Activated B cell treated with CpG ODN at 0.5 μM for 24 hours (primary cell): ENCODE measurements at places on chromosomes 12 and 14. TPM values are rescaled to one million over a fixed set of nuclear protein-coding genes. Genes with fewer than 3 reads are reported as not detected.

DNA sequence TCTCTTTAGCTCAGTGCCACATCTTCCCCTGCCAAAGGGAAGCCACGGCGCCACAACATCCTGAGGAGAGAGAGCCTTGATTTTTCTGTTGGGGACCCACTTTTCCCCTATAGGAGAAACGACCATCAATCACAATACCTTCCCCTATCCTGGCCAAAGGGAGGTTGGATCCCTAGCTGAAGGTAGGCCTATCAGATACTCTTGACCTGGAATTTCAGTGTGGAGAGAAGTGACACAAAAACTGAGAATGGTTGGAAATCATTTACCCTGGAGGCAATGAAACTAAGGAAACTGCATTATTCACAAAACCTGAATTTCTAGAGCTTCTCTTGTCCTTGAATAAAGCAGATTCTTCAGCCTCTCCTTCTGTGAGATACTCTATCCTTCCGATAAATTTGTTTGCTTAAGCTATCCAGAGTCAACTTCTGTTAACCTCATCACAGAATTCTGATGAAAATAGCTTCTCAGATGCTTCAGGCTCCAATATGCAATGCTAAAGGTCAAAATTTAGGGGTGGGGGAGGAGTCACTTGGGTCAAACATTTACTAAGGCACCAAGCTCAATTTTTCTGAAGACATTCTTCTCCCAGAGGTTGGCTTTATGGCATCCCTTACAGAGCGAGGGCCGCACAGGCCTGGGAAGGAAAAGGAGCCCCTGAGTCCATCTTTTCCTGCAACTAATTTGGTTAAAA is 27.0 kb upstream of the DUSP6 start:
- H3K36me3 ChIP-seq, result no peaks in the 10 kb centered on the region
- DNase-seq, result no peak
- H3K27ac ChIP-seq, result no peak overlapping the region
- no peak overlapping the region for H3K4me3 ChIP-seq
- no peaks in the 10 kb centered on the region for H3K4me1 ChIP-seq

NUAK1 gene
- total RNA-seq, result not detected in 2 replicates

DNA sequence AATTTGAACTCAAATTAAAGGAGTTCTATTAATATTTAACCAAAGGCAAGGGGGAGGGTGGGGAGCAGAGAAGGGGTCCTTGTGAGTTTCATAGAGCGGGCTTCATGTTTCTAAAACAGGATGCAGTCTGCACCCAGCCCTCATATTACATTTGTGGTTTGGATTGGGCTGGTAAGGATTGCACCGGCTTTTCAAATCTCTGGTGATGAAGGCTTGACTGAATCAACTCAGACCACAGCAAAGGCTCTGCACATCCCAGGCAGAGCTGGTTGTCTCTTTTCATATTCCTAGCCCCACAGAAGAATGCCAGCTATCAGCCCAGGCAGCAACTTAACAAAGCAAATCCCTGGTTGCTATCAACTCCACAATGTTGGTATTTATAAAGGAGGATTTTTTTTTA is 1221.4 kb downstream of the VRK1 start:
- no peaks in the 10 kb centered on the region for H3K4me1 ChIP-seq
- no peak overlapping the region for H3K4me3 ChIP-seq
- no peaks in the 10 kb centered on the region for H3K36me3 ChIP-seq
- no peak overlapping the region for H3K27ac ChIP-seq

PPP1CC gene
- 148 and 152 TPM in 2 replicates for total RNA-seq

GRCh38 chr12:67452119-67452805 is 183.1 kb downstream of the CAND1 start:
- H3K27ac ChIP-seq, result peak overlapping the region; percentile 54
- peak overlapping the region; percentile 17 for H3K4me3 ChIP-seq
- no peak for DNase-seq
- H3K36me3 ChIP-seq, result no peaks in the 10 kb centered on the region
- peaks cover 12% of the 10 kb centered on the region for H3K27me3 ChIP-seq

PTPRQ gene
- not detected in 2 replicates for total RNA-seq

OTUB2 gene
- total RNA-seq, result 0.12 TPM in 1 of 2 replicates, not detected in the other

OVCH1 gene
- total RNA-seq, result not detected in 2 replicates

NT5DC3 gene
- 11.6 and 12.4 TPM in 2 replicates for total RNA-seq

DNA sequence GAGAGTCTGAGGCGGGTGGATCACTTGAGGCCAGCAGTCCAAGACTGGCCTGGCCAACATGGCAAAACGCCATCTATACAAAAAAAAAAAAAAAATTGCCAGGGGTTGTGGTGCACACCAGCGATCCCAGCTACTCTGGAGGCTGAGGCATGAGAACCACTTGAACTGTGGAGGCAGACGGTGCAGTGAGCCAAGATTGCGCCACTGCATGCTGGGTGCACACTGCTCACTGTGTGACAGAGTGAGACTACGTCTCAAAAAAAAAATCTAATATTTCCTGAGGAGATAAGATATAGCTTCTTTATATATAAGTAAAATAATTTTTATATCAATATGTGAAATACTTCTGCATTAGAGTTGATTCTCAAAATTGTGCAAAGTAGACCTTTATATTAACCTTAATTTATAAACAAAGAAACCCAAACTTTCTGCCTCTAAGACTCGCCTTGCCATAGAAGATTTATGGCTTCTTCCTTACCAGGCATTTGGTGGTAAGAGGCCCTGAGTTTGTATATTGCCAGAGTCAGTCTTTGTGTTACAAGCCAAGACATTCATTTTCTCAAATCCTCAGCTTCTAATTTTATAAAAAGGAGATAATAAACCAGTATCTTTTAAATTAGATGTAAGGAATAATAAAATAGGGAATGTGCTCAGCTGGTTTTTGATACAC is 1226.7 kb downstream of the FLRT2 start:
- no peak for DNase-seq
- no peaks in the 10 kb centered on the region for H3K36me3 ChIP-seq
- H3K27me3 ChIP-seq, result no peaks in the 10 kb centered on the region
- no peaks in the 10 kb centered on the region for H3K4me1 ChIP-seq

- no peaks in the 10 kb centered on the region for H3K27me3 ChIP-seq
- no peak overlapping the region for H3K4me3 ChIP-seq
- no peak for DNase-seq
- no peaks in the 10 kb centered on the region for H3K36me3 ChIP-seq
These were observed 55.2 kb downstream of the SLC38A4 start for GRCh38 chr12:46770501-46771183.

NINJ2 gene
- 3.0 and 3.6 TPM in 2 replicates for total RNA-seq

PA2G4 gene
- 137 and 155 TPM in 2 replicates for total RNA-seq

DNA sequence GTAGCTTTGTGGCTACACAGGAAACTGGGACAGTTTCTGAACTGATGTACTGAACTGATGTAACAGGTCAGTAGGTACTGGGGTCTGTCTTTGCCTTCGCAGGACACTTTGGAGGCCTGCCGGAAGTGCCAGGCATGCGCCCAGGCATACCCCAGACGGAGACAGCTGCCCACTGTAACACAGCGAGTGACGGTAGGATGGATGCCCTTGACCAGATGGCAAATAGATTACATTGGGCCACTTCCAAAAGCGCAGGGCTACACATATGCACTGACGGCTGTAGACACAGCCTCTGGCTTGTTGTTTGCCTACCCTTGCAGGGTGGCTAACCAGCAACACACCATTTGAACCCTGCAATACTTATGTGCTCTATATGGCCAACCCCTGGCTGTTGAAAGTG is 94.1 kb upstream of the TMPO start:
- no peaks in the 10 kb centered on the region for H3K36me3 ChIP-seq
- peaks cover 2% of the 10 kb centered on the region for H3K4me1 ChIP-seq
- H3K27ac ChIP-seq, result no peak overlapping the region
- H3K27me3 ChIP-seq, result peaks cover 1% of the 10 kb centered on the region

- H3K4me3 ChIP-seq, result no peak overlapping the region
- no peak for DNase-seq
- no peaks in the 10 kb centered on the region for H3K36me3 ChIP-seq
- peaks cover 14% of the 10 kb centered on the region for H3K27me3 ChIP-seq
- H3K27ac ChIP-seq, result no peak overlapping the region
- H3K4me1 ChIP-seq, result no peaks in the 10 kb centered on the region
These were observed 12.9 kb downstream of the NYNRIN start for GRCh38 chr14:24411443-24412389.

GRCh38 chr14:50139192-50139591 is 22.8 kb upstream of the VCPKMT start:
- H3K27ac ChIP-seq, result no peak overlapping the region
- DNase-seq, result no peak
- H3K4me3 ChIP-seq, result no peak overlapping the region
- no peaks in the 10 kb centered on the region for H3K27me3 ChIP-seq
- H3K36me3 ChIP-seq, result peaks cover 8% of the 10 kb centered on the region

DNA sequence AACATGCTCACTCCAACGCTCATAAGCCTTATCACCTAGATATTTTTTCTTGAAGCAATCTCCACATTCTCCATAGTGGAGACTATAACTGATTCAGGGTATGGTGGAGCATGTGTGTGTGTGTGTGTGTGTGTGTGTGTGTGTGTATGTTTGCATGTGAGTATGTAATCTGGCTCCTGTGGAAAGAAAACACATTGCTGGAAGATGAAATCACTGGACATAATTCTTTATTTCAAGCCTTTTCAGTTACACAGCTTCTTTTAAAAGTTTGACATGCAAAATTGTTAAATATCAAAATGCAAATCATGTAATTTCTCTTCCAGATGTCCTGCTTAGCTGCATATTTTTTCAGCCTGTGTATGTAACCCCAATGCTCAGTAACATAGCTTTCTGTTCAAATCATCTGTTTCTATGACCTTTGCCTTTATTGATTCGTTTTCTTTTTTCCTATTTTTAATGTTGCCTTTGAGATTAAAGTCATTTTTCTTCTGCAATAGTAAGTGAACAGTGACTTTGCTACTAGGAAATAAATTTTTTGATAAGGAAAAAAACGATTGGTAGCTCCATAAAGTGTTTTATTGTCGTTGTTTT is 80.5 kb upstream of the BTG1 start:
- no peak for DNase-seq
- H3K27ac ChIP-seq, result no peak overlapping the region
- no peaks in the 10 kb centered on the region for H3K27me3 ChIP-seq
- H3K36me3 ChIP-seq, result no peaks in the 10 kb centered on the region
- H3K4me1 ChIP-seq, result no peaks in the 10 kb centered on the region

C3AR1 gene
- total RNA-seq, result 0.11 and 0.29 TPM in 2 replicates

- no peak overlapping the region for H3K4me3 ChIP-seq
- H3K36me3 ChIP-seq, result no peaks in the 10 kb centered on the region
- H3K27ac ChIP-seq, result no peak overlapping the region
- no peak for DNase-seq
- peaks cover 18% of the 10 kb centered on the region for H3K4me1 ChIP-seq
These were observed 56.2 kb downstream of the DUSP16 start for GRCh38 chr12:12506496-12506890.

- H3K27me3 ChIP-seq, result peaks cover 6% of the 10 kb centered on the region
- DNase-seq, result no peak
- H3K27ac ChIP-seq, result no peak overlapping the region
- no peaks in the 10 kb centered on the region for H3K36me3 ChIP-seq
- no peaks in the 10 kb centered on the region for H3K4me1 ChIP-seq
These were observed 107.3 kb downstream of the CACNA1C start for GRCh38 chr12:2160043-2160442.

MIP gene
- total RNA-seq, result not detected in 2 replicates

GNB3 gene
- total RNA-seq, result 0.51 and 0.60 TPM in 2 replicates

GRCh38 chr14:102729268-102729667 is 48.0 kb upstream of the TRAF3 start:
- H3K4me1 ChIP-seq, result no peaks in the 10 kb centered on the region
- peaks cover 68% of the 10 kb centered on the region for H3K36me3 ChIP-seq
- no peak for DNase-seq
- H3K27ac ChIP-seq, result no peak overlapping the region

DNA sequence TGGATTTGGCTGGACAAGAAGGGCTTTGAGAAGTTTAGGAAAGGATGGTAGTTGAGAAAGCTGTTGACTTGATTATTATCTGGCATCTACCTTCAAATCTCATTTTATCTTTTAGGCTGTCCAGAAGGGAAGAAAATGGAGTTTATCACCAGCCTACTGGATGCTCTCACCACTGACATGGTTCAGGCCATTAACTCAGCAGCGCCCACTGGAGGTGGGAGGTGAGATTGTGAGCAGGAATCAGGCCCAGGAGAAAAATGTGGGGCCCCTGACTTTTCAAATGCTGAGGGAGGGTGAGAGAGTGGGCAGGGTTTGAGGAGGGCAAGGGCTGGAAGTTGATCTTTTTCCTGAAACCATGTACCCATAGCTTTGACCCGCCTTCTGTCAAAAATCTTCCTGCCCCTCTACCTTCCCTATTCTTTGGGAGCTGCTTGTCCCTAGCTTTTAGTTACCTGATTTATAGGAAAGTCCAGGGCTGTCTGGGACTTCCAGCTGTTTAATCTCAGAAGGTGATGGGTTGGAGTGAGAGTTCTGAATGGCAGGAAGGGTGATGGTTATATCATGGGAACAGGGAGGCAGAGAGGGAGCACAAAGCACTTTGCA is 134.2 kb downstream of the SMOC1 start:
- no peak for DNase-seq
- H3K27me3 ChIP-seq, result peaks cover 5% of the 10 kb centered on the region
- H3K36me3 ChIP-seq, result no peaks in the 10 kb centered on the region
- H3K4me3 ChIP-seq, result no peak overlapping the region
- no peak overlapping the region for H3K27ac ChIP-seq

DNA sequence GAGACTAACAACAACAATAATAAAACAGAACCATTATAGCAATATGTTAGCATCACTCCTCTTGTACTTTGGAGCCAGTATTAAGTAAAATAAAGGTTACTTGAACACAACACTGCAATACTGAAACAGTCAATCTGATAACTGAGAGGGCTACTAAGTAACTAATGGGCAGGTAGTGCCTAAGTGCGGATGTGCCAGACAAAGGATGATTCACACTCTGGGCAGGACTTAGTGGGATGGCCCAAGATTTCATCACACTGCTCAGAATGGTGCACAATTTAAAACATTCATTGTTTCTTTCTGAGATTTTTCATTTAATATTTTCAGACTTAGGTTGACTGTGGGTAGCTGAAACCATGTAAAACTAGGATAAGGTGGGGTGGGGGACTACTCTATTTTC is 131.9 kb upstream of the CAND1 start:
- H3K4me3 ChIP-seq, result no peak overlapping the region
- no peaks in the 10 kb centered on the region for H3K4me1 ChIP-seq
- no peak overlapping the region for H3K27ac ChIP-seq

DNA sequence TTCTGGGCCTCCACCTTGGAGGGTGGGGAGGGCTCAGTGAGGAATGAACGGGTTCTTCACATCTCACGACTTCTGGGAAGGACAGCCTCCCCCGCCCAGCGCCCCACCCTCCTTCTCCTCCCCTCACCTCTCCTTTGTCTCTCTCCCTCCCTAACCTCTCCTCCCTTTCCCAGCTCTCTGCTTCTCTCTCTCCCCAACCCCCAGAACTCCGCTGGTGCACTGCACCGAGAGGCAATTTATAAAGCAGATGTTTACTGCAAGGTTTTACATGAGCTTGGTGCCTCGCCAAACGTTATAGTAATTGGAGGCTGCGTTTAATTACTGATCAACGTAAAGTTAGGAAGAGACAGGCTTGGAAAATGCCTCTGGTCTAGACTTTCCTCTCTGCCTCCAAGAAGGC is 42.9 kb upstream of the FAM222A start:
- H3K36me3 ChIP-seq, result no peaks in the 10 kb centered on the region

- no peak overlapping the region for H3K4me3 ChIP-seq
- no peaks in the 10 kb centered on the region for H3K27me3 ChIP-seq
- H3K27ac ChIP-seq, result no peak overlapping the region
- peaks cover 14% of the 10 kb centered on the region for H3K4me1 ChIP-seq
- DNase-seq, result no peak
These were observed 90.3 kb downstream of the ZFP36L1 start for GRCh38 chr14:68702578-68702977.

GRCh38 chr14:97219431-97220017 is 422.3 kb downstream of the VRK1 start:
- DNase-seq, result no peak
- H3K4me3 ChIP-seq, result no peak overlapping the region
- peaks cover 42% of the 10 kb centered on the region for H3K27me3 ChIP-seq
- H3K4me1 ChIP-seq, result peaks cover 4% of the 10 kb centered on the region

CCDC177 gene
- 0.05 TPM in 1 of 2 replicates, not detected in the other for total RNA-seq
